ENCODE measurements at places on chromosomes 6 and 20.

- no peak for DNase-seq
Measured at GRCh38 chr6:54134935-54135334, 23.7 kb downstream of the MLIP start.

GRCh38 chr6:89792881-89793280 lies 26.7 kb downstream of the MDN1 start:
- no peak for DNase-seq

GRCh38 chr20:528923-529604 lies 14.5 kb downstream of the CSNK2A1 start:
- no peak for DNase-seq

DNA sequence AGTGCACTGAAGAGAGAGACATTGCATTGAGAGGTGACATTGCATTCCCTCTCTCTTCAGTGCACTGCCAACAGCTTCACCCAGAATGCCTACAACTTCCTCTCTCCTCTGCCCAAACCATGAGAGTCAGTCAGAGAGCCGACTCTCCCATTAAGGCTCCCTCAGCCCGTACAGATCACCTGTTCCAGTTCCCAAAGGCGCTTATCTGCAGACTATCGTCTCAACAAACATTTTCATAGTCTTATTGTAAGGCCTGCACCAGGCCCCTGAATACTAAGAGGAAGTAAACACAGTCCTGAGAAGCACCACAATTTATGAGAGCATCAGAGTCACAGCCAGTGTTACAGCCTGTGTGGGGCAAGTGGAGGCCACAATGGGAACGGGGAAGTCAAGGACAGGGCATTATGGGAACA lies 53.7 kb downstream of the GFOD1 start:
- no peak for DNase-seq

GRCh38 chr6:15761045-15761502 lies 98.2 kb upstream of the DTNBP1 start:
- no peak for DNase-seq

DNA sequence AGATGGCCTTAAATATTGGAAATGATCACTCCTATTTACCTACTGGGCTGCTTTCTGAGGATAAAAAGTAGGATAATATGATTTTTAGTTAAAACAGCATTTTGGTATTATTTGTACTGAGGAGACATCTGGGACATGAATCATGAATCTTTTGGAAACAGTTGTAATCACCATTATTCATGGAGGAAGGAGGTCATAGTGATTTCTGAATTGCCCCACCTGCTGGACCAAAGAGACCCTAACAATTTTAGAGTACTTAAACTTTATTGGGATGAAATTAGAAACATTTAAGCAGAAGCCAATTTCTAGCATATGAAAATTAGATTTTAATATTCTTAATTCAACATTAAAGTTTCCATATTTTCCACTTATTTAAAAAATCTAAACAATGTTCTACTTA lies 108.4 kb upstream of the SIM1 start:
- no peak for DNase-seq

GRCh38 chr6:37030599-37030998 lies 25.1 kb downstream of the FGD2 start:
- no peak for DNase-seq

GRCh38 chr20:60062431-60063047 lies 104.3 kb downstream of the CDH26 start:
- DNase-seq = no peak

DNA sequence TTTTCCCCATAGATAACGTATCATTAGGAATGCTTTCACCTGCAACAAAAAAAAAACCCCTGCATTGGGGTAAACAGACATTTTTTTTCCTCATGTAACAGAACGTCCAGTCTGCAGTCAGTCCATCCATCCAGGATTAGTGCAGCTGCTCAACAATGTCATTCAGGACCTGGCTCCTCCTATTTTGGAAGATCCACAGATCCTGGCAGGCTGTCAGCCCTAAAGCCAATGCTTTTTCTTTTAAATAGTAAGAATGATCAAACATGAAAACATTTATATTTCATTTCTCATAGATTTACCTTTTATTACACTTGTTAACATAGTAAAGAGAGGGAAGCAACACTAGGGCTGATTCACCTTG lies 116.5 kb upstream of the CCDC28A start:
- DNase-seq = no peak

- DNase-seq = no peak
Measured at GRCh38 chr6:153032255-153032882, 29.9 kb upstream of the MTRF1L start.

DNA sequence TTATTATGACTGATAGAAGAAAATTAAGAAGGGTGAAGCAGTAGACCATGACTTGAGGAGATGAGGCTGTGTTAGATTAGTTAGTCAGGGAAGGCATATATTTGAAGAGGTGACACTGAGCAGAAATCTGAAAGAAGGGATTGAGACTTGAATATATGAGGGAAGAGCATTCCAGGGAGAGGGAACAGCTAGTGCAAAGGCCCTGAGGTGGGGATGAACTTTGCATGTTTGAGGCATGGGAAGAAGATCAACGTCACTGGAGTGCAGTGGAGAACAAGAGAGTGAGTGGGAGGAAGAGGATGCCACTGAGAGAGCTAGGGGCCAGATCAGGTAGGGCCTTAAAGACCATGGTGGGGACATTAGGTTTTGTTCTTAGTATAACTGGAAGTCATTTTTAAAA lies 119.0 kb downstream of the ZDHHC14 start:
- DNase-seq = no peak

- DNase-seq = no peak
Measured at GRCh38 chr6:17349427-17349826, 44.0 kb upstream of the CAP2 start.

GRCh38 chr6:32947552-32948465 lies 5.1 kb downstream of the HLA-DMA start:
- peak; percentile 23 for DNase-seq

- no peak for DNase-seq
Measured at GRCh38 chr6:167552961-167553735, 228.3 kb downstream of the TTLL2 start.

DNA sequence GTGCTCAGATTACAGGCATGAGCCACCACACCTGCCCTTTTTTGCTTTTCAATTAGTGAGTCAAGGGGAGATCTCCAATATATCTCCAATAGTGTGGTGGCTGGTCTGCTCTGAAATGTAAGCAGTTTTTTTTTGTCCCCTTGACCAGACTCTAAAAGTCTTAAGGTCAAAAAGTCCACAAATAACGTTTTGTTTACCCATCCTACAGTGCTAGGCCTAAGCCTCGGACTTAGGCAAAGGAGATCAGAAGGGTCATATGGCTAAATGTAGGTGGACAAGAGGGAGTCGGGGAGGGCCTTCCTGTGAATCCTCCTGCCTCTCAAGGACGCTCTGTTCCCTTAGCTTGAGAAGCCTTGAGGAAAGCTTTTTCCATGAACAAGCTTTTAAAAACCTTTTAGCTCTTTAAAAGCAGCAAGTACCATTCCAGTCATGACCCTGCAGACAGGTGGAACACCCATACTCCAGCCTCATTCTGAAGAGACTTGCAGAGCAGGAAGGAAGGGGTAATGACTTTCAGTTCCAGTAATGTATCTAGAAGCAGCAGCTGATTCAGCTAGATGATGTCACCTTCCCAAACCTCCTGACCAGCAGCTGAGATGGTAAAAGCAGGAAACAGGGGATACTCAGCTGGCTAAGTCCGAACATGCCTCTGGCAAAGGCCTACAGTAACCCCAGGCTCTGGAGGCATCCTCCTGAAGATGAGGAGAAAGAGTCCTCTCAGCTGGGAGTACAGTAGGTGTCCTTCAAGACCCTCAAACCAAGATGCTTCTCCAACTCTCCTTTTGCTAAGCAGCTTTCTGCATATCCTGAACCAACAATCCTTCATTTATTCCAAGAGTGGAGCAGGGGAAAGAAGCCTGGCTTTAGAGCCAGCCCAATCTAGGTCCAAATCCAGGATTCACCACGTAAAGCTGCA lies 23.6 kb downstream of the BCL2L1 start:
- no peak for DNase-seq

GRCh38 chr20:57257701-57258453 lies 8.6 kb downstream of the BMP7 start:
- DNase-seq = no peak

- no peak for DNase-seq
Measured at GRCh38 chr20:625360-625932, 15.3 kb upstream of the TCF15 start.

- peak; percentile 64 for DNase-seq
Measured at GRCh38 chr20:36572701-36573102, 695 bp upstream of the TGIF2 start.

- DNase-seq = no peak
Measured at GRCh38 chr6:165753506-165753905, 90.5 kb upstream of the PDE10A start.

DNA sequence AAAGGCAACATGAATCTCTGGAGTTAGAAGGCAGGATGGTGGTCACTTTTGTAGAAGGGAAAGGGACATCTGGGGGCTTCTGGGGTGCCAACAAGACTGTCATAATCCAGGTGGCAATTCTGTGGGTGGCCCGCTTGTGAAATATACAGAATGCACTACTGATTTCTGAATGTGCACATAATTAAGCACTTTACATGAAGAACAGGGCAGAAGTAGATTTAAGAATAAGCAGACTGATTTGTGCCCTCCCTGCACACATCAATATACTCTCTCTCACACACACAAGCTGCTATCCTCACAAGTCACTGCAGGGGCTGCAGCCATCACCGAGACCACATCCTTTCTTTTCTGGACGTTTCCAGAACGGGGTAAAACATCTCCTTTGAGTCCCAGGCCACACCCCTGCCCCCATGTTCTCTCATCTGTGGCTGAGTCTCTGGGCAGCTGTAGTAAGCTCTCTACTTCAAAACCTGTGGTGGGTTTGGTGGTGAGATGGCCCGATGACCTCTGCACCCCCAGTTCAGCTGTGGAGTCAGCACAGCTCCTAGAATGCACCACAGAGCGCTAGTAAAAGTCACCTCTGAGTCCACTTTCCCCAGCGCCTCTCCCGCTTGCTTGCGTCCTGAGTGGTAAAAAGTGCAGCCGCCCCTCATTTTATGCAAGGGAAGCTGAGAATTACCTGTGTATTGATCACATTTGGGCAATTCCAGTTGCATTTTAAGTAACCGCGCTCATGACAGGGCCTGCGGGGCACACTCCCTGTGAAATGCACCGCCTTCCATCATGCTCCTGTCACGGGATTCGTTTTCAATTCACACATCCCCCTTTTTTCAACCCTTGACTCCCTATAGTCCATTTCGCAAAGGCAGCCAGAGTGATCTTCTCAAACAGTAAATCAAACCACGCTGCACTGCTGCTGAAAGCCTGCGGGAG lies 115.5 kb downstream of the NFATC2 start:
- no peak for DNase-seq

GRCh38 chr20:37081717-37082289 lies 14.0 kb downstream of the RBL1 start:
- DNase-seq = peak; percentile 50

GRCh38 chr6:121873595-121873994 lies 438.1 kb downstream of the GJA1 start:
- no peak for DNase-seq

GRCh38 chr6:35808688-35809087 lies 3.5 kb downstream of the LHFPL5 start:
- DNase-seq = no peak

DNA sequence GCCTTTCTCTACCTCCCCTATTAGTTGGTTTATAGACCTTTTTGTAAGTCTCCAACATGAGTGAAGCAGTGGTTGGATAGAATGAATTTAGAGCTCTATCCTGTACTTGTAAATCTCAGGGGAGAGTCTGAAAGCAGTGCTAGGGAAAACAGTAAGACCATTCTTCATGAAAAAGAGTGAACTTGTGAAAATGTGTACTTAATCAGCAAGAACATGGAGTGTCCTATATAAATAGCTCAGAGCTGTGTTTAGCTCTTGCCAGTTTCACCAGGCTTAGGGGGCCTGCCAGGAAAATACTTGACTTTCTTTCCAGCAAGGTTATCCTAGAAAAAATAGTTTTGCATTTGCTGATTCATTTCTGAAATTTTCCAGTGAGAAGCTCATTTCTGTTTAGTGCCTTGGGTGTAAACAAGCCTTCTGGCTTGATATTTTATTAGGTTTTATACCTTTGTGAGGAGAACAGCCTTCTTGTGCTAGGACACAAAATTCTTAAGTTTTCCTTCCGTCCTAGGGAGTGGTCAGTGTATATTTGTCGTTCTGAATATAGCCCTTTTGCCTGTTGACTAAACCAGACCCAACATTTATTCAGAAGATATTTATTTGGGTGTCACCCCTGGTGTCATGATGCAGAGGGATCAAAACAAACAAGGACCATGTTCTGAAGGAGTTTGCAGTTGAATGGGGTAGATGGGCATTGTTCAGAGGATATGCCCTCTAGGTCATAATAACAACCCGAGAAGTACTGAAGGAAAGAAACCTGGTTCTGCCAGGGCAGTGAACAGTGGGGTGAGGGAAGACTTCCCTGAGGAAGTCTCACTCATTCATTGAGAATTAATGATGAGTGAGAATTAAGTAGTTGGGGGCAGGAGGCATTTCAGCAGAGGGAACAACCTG lies 7.6 kb downstream of the ARFGEF2 start:
- DNase-seq = no peak

- DNase-seq = no peak
Measured at GRCh38 chr6:98574984-98575383, 259.4 kb upstream of the POU3F2 start.

DNA sequence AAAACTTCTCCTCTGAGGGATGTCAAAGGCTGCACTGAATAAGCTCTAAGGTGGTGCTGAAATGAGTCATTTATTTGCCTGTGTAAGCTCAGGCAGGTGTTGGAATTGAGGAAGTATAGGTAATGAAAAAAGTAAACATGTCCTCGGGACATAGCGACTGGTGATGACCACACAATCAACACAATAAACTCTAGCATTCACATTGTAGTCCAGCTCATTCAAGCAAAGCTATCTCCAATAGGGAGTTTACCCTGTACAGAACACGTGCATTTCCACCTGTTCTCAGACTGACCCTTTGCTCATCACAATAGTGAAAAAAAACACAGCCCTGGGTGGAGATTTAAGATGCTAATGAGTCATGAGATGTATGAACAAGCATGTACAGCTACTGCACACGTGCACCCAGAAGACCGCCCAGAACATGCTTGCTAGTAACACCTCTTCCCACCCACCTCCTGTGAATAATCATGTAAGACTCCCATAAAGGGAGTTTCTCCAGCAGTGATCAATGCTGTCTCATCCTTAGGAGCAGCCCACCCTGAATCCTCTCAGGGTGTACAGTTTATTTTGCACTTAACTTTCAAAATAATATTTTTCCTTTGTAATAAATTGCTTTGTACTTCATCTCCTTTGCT lies 33.0 kb upstream of the POU5F1 start:
- DNase-seq = peak; percentile 51

DNA sequence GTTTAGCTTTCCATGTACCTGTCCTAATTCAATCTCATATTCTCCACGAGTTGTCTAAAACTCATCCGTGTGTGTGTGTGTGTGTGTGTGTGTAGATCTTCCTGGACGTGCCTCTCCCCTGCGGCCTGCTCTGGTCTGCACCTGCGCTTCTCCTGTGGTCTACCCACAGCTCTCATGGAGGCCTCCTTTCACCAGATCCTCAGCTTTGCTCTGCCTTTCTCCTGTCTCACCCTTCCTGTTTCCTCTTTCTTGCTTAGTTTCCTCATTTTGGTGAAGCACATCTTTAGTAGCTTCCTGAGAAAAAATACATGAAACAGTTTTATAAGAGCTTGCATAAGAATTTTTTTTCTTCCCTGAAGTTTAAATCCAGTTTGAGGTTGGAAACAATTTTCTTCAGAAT lies 18.1 kb downstream of the SLX4IP start:
- DNase-seq = no peak

Data from activated CD4-positive, alpha-beta T cell treated with anti-CD3 and anti-CD28 coated beads, Interleukin-2, amount 50 U/mL, for 4 hours (primary cell).